Stimulated activated CD4-positive, alpha-beta T cell treated with anti-CD3 and anti-CD28 coated beads, TNF-alpha, amount 100 ng/mL, for 1 hour (primary cell): ENCODE measurements at places on chromosomes 5 and 9.

- DNase-seq, result no peak
Measured at GRCh38 chr5:92409134-92409533, 1026.0 kb upstream of the ARRDC3 start.

DNA sequence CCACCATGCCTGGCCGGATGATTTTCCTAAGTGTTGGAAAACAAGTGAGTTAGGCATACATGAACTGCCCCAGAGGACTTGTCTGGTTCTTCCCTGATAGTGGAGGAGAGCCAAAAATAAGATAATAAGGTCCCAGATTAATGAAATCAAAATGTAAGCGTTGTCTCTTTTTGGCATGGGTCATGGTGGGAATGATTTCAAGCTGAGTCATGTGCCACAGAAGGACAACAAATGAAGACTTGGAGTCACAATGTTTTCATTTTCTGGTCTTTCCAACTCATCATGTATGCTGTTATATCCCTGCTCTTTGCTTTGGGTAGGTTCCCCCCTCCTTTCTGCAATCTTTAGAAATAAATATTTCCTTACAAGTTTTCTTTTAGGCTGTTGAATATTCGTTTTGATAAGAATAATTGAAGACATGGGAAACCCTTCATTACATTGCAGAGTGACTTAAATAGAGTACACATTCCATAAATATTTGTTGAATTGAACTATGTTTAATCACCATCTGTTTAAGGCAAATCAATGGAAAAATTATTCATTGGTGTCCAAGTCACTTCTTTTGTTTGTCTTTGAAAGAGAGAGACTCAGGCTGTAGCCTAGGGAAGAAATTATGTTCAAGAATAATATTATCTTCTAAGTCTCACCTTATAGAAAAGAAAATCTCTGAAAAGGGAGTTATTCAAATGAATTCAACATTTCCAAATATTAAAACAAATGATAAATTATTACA is 196.3 kb downstream of the CSNK1G3 start:
- DNase-seq, result no peak

DNA sequence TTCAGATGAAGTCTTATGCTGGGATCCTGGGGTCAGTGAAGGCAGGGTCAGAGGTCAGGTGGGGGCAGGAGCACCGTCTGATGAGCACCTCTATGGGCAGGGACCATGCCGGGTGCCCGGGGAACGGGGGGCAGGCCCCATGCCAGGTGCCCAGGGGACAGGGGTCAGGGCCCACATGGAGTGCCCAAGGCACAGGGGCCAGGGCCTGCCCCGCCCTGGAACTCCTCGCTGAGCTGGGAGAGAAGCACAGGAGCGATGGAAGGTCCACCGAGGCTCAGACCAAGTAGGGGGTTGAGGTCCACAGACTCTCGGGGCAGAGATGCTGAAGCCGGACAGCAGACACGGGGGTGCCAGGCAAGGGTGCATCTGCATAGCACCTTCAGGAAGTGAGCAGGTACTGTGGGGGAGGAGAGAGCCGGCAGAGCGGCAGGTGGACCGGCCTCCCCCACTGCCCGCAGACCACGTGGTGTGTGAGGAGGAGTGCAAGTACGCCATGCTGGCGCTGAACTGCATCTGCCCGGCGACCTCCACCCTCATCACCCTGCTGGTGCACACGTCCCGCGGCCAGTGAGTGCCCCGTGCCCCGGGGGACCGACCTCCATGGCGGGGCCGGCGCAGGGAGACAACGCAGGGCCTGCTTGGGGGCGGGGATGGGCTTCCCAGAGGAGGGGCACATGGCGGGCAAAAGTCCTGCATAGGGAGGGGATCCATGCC is 67.7 kb downstream of the KCNT1 start:
- DNase-seq, result no peak

- DNase-seq, result no peak
Measured at GRCh38 chr5:80406980-80407734, 707 bp upstream of the ZFYVE16 start.

DNA sequence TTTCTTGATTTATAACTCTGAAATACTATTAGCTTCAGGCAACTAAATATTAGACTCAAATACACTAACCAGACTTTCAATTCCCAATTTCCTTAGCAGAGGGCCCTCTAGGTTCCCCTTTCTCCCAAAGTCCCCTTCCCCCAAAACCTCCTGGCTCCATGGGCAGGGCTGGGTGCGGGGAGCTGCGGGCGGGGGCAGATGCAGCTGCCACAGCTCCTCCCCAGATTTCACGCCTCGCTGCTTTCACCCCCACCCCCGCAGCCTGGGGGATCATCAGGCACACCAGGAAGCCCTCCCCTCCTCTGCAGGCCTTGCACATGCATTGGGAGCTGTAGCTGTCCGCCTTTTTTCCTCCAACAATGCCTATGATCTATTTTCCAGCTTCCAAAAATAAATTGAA is 82.8 kb upstream of the SPATA31C2 start:
- no peak for DNase-seq
